ENCODE measurements at places on chromosomes 5 and 9.

GRCh38 chr5:171630350-171631065, 155.1 kb upstream of the SMIM23 start:
- DNase-seq, result no peak

DNA sequence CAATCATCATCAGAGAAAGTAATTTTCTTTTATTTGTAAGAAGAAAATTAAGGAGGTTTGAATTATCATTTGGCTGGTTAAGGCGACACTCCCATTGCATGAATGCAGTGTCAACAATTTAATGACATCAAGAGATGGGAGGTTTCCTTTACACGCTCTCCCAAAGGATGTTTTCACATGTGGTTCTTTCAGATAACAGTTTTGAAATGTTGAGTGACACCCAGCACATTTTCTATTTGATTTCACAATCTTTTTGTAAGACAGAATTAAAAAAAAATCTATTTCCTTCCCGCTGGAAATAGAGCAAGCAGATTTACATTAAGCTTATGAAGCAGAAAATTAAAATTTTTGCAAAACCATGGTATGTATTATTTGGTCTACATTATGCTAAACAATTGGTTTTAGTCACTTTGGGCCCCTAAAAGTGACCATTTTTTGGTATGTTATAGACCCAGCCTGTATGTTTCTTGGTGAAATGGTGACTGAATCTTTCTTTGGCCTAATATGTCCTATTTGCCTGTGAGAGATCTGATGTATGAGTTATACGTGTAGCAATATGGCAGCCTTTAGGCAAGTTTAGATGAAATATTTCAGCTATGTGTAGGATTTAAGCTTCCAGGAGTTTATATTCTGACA, 18.9 kb upstream of the ANKRD55 start:
- no peak for DNase-seq

DNA sequence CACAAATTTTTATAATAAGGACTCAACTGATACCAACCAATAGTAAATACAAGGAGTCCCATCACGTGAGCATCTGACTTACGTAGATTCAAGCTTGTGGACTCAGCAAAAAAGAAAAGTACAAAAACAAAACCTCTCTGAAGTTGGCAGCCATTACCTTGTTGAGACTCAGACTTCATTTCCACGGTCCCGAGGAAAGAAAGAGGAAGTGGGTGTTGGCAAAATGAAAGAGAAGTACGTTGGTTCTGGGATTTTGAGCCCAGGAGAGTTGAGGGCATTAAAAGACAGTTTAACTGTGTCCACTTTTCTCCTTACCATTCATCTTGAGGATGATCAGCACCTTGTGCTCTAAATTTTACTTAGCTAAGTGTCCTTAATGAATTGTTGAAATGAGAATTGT, 26.7 kb downstream of the NCBP1 start:
- DNase-seq, result no peak

- no peak for DNase-seq
Observed at GRCh38 chr5:101608322-101608721, 687.8 kb downstream of the SLCO4C1 start.

DNA sequence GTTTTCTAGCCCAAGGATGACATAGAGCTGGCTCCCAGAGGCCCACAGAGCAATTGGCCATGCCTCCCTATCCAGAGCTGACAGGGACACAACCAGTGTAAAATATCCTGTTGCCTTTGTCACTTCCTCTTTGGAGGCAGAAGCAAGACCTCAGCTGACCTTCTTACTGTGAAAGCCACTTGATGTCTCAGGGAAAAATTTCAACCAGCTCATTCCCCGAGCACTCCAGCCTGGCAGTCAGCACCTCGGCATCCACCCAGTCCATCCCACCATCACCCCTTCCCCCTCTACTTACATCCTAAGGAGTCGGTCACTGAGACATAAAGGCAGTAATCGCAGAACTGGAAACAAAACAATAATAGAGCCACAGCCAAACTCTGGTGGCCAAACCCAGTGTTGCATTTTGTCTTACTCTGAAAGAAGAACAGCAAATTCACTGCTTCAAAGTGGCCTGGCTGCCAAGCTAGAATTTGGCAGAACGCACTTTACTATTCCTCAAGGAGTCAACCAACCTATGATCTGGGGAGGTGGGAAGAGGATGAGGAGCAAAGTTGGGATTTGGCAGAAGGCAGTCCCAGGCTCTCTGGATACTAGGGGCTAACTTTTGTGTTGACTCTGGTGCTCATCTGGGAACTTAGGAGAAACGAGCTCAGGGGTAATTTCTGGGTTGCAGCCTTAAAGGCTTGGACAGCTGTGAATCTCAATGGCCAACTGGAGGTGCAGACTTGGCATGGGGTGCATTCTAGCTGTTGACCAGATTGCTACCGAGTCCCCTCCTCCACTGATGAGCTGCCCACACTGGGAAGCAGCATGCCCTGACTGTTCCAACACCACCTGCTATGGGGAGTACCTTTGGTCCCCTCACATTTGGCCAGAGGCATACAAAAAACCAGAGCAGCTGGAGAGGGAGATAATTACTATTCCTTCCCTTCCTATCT, 13.6 kb downstream of the NIPAL4 start:
- DNase-seq, result no peak

- no peak for DNase-seq
Observed at GRCh38 chr5:127685662-127686061, 17.5 kb upstream of the CCDC192 start.

All from GM12891 (cell line).